ENCODE measurements at places on chromosomes 2 and 18.

DNA sequence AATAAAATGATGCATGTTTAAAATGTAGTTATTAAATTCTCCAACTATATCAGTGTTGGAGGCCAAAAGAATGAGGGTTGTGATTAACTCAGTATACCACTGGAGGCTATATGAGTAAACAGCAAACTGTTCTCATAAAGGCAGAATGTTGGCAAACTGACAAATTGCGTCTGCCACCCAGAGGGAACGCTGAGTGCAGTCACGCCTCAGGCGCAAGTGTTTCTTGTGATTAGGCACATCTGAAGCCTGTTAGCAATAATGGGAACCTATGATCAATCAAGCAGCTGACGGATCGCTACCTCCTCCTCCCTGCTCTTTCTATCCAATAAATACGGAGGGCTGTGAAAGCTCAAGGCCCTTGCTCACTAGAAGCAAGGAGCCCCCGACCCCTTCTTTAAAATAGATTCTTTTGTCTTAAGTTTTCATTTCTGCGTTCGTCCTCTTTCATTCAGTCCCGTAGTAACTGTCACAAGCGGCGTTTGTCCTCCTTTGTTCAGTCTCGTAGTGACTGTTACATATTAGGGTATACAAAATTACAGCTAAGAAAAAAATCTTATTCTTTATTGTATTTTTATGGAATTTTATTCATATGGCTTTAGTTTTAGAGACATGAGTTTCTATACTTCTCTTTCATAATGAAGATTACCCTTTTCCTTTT is 16.3 kb upstream of the RMND5A start:
- DNase-seq = no peak

DNA sequence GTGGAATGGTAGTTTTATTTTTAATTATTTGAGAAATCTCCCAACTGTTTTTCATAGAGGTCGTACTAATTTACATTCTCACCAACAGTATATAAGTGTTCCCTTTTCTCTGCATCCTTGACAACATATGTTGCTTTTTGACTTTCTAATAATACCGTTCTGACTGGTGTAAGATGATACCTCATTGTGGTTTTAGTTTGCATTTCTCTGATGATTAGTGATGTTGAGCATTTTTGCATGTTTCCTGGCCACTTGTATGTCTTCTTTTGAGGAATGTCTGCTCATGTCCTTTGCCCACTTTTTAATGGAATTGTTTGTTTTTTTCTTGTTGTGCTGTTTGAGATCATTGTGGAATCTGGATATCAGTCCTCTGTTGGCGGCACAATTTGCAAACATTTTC is 242.5 kb downstream of the ZNF521 start:
- DNase-seq = no peak

DNA sequence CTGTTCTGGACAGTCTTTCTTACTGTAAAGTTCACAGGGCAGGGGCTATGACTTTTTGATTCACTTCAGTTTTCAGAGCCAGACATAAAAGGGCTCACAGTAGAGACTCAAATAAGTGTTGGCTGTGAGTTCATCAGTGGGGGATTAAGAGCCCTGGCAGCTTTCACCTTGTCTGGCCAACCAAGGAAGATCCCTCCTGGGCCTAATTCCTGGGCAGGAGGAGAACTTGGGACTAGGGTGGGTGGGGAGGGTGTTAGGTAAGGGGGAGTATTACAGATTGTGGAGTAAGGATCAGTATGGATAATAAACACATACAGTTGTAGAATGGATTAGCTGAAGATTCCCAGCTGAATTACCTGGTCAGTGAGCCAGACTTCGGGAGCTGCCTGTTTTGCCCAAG is 904 bp upstream of the SFXN5 start:
- no peak for DNase-seq

DNA sequence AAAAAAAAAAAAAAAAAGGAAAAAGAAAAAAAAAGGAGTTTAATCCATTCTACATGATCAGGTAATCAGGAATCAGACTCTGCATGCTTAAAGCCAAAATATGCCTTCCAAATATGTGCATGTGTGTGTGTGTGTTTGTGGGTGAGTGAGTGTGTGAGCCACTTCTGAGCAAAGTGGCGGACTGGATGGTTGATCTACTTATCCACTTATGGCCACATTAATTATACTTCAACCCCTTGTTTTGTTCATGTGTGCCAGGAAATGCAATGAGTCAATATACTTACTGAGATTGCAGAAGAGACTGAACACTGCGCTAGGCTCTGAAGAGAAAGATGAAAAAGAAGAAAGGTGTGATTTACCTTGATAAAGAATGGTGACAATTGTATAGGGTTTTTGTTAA is 586.5 kb upstream of the NXPH2 start:
- no peak for DNase-seq

DNA sequence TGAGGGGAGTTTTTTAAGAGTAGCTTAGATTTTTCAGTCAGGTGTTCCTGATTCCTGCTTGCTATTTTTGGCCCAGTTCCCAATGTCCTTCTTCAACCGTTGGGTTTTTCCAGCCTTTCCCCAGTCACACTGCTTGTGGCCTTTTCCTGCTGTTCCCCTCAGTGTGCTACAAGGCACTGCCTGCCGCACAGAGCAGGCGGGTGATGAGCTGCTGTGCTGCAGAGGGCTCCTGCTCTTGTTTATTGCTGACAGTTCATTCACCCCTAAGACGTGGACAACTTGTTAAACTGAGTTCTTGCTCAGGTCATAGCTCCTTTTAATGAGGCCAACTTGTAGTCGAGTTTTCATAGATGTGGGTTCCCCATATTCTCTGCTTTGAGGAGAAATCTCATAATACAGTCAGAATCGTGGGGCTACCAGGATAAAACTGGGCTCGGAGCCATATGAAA is 20.6 kb downstream of the EIF4E2 start:
- peak; percentile 27 for DNase-seq

DNA sequence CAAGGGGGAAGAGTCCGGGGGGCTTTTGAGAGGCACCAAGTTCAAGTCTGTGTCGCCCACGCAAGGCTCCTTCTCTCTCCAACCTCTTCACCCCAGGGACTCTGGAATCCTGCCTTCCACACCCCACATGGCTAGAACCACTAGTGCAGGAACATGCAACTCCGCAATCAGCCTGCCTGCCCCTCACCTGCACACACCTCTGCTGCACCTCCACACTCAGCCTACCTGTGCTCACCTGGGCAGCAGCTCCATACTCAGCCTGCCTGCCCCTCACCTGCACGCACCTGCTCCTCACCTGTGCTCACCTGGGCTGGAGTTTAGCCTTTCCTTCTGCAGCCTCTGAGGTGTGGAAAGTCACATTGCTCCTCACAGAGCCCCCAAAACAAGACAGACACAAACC is 277.4 kb downstream of the NDUFA10 start:
- no peak for DNase-seq

DNA sequence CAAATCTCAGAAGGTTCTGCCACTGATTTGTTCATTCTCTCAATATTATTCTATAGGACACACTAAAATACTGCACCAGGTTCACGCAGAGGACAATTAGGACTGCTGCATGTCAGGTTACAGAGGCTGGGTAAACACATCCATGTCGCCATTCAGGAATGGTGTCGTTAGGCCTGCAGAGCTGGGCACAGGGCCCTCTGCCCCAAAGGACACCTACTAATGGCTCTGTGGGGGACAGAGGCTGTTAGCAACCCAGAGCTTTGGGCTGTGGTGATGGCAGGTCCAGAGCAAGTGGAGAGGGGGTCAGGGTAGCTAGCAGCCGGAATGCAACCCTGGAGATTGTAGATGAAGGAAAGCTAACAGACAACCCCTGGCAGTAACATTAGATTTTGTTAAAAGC is 115.9 kb downstream of the TTC32 start:
- DNase-seq = no peak

- no peak for DNase-seq
Observed at GRCh38 chr2:210442457-210442856, 34.1 kb downstream of the LANCL1 start.

GRCh38 chr2:216987252-216987821 is 127.5 kb upstream of the TNP1 start:
- DNase-seq = no peak

- no peak for DNase-seq
Observed at GRCh38 chr2:12498704-12499103, 218.0 kb upstream of the TRIB2 start.

DNA sequence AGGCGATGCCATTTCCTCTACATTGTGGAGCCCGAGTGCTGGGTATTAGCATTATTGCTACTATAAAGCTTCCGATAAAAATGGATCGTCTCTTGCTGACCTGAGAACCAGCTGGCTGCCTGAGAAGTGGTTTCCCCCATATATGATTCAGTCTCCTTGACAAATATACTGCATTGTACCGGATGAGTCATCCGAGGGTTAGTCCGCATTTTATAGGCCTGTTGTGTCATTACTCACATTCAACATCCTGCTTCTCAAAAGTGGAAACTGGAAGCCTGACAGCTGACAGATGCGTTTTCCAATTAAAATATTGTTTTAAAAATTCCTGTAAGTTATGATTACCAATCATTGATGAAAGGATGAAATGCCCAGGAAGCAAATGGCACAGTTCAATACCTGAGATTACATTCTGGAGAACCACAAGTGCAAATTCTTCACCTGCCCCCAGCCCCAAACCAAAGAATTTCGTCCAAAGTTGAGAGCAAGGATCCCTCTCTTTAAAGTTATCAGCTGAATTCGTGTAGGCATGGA is 65.7 kb downstream of the SPRED2 start:
- DNase-seq = no peak

GRCh38 chr2:28250006-28250405 is 142.7 kb upstream of the FOSL2 start:
- DNase-seq = no peak

DNA sequence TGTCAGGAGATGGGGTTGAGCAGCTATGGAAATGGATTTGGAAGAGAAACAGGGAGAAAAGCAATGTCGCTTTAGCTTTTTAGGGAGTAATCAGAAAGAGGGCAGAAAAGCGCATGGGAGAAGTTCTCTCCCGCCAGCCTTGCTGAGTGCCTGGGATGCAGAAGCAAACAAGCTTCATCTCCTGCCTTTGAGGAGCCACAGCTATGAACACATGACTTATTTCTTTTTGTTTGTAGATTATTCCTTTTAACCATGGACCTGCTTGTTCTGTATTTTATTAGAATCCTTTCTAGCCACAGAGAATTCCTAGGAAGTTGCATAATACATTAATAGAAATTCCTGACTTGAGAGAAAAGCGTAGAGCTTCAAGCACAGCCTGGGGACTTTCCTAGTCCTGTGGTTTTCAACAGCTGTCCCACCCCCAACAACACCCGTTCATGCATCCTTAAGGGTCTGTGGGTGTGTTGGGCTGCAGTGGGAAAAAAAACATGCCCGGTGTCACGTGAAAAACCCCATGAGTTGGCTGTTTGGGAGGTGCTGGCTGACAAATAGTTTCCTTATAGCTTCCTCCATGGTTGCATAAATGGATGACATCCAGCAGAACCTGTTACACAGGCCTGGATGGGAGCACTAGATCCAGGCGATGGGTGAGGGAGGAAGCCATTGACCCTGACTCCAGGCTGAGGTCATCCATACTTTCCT is 14.9 kb downstream of the SLC9A4 start:
- DNase-seq = no peak

DNA sequence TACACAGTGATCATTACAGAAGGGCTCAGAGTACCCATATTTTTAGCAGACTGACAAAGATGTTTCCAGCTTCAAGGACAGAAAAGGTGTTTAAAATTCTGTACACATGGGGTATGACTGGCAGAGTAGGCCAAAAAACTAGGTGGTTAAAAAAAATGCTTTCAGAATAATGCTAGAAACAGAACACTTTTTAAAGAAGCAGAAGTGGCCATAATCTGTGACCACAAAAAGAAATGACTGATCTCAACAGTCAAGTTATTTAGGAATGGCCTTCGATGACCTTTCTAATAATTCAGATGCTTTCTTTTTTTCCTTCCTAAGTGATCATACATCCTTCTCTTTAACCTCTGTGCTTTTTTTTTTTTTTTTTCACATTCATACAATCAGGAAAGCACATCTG is 4.1 kb upstream of the AQP4 start:
- DNase-seq = no peak

DNA sequence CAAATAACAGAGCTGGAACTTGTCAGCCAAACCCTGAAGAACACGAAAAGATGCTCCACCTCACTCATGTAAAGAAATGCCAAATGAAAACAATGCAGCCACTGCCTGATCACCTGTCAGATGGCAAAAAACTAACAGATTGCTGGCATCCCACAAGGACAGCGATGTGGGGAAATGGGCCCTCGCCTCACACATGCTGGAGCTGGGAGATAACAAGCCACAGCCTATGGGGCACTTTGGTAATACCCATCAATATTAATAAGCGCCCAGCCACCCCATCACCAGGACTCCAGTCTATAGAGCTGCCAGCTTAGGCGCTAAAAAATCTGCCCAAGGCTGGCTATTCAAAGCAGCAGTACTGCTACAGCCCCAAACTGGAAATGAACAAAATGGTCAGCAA is 27.0 kb downstream of the TFCP2L1 start:
- DNase-seq = no peak

GRCh38 chr2:125168442-125168841 is 1143.4 kb downstream of the CNTNAP5 start:
- no peak for DNase-seq

- DNase-seq = no peak
Observed at GRCh38 chr2:238521870-238522269, 95.1 kb downstream of the ASB1 start.

GRCh38 chr2:144211826-144212225 is 308.1 kb downstream of the ZEB2 start:
- no peak for DNase-seq

DNA sequence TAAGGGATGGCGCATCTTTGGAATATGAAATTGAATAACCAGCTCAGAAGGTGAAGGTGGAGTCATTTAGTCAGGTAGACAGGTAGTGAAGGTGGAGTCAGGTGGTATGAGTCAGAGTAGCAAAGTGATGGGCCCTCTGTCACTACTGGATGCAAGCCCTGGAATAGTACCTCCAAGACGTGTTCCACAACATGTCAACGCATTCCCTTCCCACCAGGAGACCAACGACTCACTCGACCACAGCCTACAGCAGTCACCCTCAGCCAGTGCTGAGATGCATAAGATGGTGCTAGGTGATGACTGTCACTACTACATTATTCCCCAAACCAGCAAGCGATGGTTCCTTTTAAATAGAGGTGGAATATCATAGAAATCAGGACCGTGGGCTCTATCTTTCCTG is 6.8 kb downstream of the CPLX4 start:
- no peak for DNase-seq

DNA sequence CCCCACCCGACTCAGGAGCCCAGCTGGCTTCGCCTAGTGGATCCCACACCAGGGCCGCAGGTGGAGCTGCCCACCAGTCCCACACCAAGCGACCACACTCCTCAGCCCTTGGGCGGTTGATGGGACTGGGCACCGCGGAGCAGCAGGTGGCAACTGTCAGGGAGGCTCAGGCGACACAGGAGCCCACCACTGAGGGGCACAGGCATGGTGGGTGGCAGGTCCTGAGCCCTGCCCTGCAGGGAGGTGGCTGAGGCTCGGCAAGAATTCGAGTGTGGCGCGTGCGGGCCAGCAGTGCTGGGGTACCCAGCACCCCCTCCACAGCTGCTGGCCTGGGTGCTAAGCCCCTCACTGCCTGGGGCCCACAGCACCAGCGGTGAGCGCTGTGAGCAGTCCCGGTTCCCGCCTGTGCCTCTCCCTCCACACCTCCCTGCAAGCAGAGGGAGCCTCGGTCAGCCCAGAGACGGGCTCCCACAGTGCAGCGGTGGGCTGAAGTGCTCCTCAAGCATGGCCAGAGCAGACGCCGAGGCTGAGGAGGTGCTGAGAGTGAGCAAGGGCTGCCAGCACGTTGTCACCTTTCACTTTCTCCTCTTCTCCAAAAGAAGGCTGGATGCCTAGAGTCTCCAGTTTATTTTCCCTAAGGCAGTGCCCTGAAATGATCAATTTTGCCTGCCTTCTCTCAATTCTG is 1440.7 kb upstream of the ZEB2 start:
- no peak for DNase-seq
